Hematopoietic multipotent progenitor cell treated with erythropoietin and hydrocortisone succinate and interleukin-3 and kit ligand, for 6 days (in vitro differentiated cells): ENCODE measurements at places on chromosomes 4 and X.
A peak's percentile ranks its signal among the peaks of the same experiment; 100 is the strongest.

- DNase-seq: peak; percentile 92
These were observed at the start of gene CCNG2 for GRCh38 chr4:77156912-77157858. Gene CCNG2, plus strand, starts transcription at chr4:77157207. Its CDS starts 1,326 bp downstream, at chr4:77158533.

GRCh38 chr4:132493476-132493875 lies 655.6 kb upstream of the PCDH10 start:
- DNase-seq: no peak

DNA sequence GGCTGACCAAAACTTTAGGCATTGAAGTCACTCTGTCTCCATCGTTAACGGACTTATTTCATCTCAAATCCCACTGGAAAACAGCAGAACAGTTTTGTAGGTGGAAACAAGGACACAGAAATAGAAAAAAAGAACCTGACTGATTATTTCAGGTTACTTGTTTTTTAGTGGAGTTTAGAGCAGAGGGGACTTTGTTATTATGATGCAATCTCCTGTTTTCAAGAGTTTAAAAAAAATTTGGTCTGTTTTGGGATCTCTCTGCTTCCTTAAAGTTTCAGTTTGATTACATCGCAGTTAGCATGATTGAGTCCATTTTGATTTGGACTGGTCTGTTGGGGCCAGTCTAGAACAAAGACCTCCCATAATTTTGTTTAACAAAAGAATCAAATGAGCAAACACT lies 13.6 kb downstream of the PROM1 start:
- no peak for DNase-seq

- DNase-seq: no peak
These were observed 166.1 kb upstream of the KLF8 start for GRCh38 chrX:56066016-56066415.

- DNase-seq: peak; percentile 7
These were observed 25.3 kb downstream of the BTC start for GRCh38 chr4:74768857-74769525.

DNA sequence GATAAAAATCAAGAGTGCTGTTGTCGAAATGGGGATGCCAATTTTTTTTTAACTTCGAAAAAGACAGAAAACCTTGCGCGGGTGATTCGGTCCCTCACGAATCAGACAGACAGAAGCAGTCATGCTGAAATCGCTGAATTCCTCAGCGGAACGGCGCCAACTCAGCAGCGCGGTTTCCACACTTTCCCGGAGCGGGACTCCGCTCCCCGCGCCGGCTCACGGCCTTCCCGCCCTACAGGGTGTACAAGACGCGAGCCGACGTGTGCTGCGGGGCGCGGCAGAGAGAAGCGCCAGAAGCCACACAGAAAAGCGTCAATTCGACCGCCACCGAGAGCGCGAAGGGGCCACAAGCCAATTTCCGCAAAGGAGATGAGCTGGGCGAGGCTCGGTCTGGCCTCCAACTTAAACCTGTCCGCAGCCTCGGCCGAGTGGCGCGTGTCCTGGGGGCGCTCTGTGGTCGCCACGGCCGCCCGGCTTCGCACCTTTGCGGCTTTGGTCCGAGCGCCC lies 1.3 kb downstream of the NEXMIF start:
- no peak for DNase-seq

GRCh38 chrX:37854148-37854547 lies 6.8 kb upstream of the DYNLT3 start:
- no peak for DNase-seq

GRCh38 chr4:108861334-108861733 lies 98.5 kb upstream of the ETNPPL start:
- DNase-seq: peak; percentile 36
